B cell (primary cell): ENCODE measurements at places on chromosomes 11 and 22. TPM values are rescaled to one million over a fixed set of nuclear protein-coding genes. Genes with fewer than 3 reads are reported as not detected.

PGR gene
- total RNA-seq: not detected in 2 replicates

TSPAN18 gene
- 1.6 and 2.0 TPM in 2 replicates for total RNA-seq

SCGB1D2 gene
- not detected in 2 replicates for total RNA-seq

GRCh38 chr11:78138291-78138690, 1.1 kb downstream of the ALG8 start:
- no peak for DNase-seq

DNA sequence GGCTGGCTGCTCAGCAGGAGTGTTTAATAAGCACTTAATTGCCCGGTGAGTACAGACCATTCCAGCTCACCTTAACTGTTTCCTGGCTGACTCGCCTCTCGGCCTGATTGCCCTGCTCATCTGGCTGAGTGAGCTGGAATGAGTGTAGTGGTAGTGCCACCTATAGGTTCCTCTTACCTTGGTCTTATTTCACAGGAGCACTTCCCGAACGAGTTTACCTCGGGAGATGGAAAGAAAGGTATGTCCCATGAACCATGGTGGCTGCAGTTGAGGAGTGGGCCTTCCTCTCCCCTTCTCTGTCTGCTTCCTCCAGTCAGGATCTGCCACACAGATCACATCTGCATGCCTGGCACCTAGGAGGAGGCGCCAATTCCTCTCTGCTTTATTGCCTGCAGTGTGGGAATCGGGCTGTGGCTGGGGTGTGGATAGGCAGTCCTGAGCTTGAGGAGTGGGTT, 26.7 kb downstream of the UPB1 start:
- DNase-seq: peak; percentile 61

DNA sequence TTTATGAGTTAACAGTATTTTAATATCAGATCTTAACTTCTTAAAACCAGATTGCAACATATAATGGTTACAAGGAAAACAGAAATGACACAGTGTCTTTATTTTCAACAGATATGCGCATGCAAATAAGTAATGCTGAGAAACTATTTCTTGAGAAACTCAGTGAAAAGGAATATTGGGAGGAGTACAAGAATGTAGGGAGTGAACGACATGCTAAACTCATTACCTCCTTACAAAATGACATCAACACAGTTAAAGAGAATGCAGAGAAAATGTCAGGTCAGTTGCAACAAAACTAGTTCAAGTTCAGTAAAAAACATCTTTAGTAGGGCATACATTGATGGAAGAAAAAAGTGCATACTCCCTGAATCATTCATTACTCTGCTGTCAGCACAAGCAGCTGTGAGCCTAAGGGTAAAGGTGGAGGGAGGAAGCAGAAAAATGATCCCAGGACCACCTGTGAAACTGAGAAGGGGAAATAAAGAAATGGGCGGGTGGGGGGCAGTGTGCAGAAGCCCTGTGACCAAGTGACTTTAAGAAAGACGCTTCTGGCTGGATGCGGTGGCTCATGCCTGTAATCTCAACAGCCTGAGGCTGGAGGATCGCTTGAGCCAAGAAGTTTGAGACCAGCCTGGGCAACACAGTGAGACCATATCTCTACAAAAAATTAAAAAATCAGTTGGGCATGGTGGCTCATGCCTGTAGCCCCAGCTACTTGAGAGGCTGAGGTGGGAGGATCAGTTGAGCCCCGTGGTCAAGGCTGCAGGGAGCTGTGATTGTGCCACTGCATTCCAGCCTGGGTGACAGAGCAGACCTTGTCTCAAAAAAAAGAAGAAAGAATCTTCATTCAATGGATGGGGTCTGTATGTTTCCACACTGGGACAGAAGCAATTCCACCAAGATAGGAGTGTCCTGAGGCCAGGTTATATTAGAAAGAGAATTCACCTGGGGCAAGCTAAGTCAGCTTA, 31.2 kb downstream of the CCDC83 start:
- DNase-seq: no peak

DNA sequence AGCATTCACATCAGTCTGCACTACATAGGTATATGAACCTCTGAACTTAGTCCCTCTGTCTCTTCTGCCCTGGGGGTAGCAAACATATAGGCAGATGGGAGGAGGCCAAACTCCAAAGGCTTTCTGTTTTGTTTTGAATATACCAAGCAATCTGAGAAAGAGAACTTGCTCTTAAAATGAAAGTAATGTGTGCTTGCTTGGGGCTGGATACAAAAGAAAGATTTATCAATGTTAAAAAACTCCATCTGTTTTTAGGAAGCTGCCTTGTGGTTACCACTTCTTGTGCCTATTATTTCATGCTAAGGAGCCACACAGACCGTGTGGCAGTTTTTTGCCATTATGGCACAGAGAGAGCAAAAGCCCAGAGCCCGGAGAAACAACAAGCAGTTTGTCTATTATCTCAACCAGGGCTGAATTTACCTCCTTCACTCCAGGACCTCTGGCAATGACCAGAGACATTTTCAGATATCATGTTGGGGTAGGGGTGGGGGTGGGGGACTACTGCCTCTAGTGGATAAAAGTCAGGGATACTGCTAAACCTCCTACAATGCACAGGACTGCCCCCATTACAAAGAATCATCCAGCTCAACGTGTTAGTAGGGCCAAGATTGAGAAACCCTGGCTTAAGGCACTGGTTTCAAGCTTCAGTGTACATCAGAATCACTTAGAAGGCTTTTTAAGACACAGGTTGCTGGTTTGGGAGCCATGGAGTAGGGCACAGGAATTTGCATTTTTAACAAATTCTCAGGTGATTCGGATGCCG, 124.2 kb downstream of the APIP start:
- no peak for DNase-seq

DNA sequence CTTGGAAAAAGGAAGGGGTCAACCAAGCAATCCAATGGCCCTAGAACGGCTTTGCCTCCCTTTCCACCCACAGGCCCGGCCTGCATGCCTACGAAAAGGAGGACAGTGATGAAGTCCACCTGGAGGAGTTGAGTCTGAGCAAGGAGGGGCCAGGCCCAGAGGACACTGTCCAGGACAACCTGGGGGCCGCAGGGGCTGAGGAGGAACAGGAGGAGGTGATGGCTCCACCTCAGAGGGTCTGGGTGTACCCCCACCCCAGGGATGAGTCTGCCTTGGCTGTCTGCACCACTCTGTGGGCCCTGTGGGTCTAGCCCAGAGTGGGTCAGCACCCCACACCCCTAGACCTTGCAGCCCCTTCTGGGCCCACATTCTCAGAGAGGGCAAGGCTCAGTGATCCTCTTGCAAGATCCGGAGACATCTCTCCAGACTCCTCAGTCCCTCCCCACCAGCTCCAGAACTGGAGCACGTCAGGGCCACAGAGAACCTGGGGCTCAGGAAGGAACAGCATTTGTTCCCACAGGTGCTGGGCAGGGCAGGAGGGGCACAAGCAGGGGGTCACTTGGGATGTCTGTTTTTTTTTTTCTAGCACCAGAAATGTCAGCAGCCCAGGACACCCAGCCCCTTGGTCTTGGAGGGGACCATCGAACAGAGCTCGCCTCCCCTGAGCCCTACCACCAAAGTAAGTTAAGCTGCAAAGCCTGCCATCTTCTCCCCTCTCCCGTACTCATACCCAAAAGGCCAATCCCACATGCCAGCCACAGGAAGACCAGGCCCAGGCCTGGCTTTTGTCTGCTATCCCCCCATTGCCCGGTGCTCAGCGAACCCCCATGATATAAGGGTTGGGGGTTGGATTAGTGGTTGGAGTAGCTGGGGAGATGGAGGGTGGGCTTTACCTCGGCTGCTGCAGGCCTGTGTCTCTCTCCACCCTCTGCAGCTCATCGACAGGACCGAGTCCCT, 8.1 kb downstream of the PRR33 start:
- DNase-seq: no peak

DNA sequence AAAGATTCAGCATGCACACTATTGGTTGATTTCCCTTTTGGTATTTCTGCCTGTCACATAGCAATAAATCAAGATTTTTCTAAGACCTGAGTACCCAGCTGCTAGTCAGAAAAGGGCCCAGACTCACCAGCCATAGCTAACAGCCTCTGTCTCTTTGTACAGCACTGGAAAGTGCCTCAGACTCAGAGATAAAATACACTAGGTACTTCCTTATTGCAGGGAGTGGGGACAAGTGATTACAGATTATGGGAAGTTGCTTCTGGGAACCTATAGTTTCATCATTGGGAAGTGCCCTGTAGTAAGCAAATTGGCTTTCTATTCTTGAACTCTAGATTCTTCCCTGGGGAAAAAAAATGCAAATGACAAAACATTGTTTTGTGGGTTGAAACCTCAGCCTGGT, at the start of gene CASP5:
Gene CASP5, minus strand, starts transcription at position 166 of the 400 bp plus-strand sequence. Its CDS starts 32 bp downstream, at position 134.
- no peak for DNase-seq
